ENCODE measurements at places on chromosomes 5 and 9.

- ATAC-seq = no peak
Observed at GRCh38 chr9:109010746-109011145, 2.6 kb downstream of the CTNNAL1 start.

DNA sequence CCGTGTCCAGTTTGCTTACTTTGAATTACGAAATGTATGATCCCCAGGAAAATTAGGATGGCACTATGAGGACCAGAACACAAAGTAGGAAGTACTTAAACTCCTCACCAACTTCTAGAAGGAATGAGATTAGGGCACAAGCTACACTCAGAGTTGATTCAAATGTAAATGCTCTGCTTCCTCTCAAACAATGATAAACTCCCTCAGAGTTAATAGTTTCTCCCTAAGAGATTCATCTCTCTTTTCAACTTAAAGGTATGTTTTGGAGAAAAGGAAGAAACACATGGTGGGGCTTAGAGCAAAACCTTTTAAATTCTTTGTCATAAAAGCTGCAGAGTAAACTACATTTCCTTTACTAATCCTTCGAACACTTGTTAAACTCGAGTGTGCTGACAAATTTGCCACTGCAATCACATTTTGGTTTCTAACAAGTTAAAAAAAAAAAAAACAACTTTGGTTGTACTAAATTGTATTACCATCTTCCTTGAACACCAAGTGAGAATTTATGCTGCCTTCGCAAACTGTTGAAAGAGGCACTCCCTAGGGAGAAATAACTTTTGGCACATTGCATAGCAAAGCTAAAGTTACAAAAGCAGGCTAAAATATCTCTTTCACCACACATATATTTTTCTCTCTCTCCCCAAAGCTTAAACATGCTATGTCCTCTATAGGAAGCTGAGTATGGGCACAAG, 66.6 kb downstream of the DENND1A start:
- ATAC-seq = no peak

DNA sequence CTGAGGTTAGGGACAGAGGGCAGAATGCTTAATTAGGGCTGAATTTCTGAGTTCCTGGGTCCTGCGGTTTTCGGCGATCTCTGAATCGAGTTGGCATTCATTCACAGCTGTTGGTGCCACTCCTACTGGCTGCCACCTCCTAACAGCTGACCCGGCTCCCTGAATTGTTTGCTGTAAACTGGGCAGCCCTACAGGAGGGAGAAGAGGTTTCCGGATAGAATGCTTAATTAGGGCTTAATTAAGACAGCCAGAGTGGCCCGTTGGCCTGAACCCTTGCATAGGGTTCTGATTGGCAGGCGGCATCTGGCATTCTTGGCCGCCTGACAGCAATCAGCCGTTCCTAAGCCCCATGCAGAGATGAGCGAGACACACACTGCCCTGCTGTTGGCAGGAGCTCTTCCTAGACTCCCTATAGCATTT, 25.7 kb downstream of the FRMPD1 start:
- no peak for ATAC-seq

DNA sequence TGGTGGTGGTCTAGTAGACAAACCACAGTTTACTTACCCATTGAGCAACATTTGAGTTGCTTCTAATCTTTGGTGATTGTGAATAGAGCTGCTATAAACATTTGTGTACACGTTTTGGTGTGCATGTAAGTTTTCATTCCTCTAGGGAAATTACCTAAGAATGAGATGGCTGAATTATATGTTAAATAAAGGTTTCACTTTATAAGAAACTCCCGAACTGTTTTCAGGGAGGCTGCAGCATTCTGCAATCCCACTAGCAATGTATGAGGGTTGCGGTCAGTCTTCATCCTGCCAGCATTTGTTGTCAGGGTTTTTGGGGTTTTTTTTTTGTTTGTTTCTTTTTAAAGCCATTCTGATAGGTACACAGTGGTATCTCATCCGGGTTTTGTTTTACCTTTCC, 45.7 kb upstream of the PPARGC1B start:
- ATAC-seq = no peak

DNA sequence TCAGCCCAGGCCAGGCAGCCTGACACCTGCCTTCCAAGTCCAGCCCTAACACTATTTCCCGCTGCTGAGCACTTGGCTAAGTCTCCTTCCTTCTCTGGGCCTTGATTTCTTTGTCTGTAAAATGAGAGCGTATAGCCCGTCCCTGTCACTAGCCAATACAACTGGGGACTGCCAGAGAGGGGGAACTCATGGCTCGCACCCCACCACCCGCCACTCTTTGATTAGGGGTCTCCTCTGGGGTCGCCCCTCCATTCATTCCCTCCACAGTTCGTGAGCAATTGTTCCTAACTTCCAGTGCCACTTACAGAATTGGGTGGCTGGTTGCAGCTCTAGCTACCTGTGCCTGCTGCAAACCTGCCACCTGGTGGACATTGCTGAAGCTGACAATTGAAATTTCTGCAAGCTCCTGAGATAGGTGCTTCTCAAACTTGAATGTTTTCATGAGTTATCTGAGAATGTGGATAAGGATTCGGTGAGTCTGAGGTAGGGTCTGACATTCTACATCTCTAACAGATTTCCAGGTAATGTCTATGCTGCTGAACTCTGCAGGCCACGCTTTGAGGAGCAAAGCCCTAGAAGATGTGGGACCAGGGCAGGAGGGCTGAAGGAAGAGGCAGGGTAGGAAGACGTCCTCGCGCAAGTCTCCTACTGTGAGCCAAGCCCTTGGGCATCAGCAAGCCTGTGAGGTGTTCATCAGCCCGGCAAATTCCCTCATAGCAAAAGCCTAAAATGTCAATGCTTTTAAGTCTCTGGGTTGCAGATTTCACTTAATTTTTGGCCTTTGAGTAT, 13.3 kb upstream of the RECK start:
- peak; percentile 82 for ATAC-seq

DNA sequence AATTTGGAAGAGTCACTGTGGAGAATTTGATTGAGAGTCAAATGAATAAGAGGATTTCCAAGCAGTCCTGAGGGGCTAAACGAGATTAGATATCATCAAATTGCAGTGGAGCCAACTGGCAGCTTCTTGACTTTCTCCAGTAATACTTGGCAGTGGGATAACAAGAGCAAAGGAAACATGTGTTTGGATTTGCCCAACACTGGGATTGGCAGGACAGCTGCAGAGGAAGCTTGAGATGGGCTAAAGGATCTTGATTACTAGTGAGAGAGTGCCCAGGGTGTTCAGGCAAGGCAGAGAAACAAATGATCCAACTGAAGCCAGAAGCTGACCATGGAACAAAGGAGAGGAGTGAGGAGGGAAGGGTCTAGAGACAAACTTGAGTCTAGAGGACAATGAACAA, 356.0 kb upstream of the ISL1 start:
- peak; percentile 21 for ATAC-seq

- ATAC-seq = no peak
Observed at GRCh38 chr5:113969901-113970300, 392.0 kb upstream of the KCNN2 start.

Measured in stimulated activated memory B cell treated with anti-CD40 and anti-IgM and Interleukin-4, amounts not matched to agents 10 μg/mL and 1 μg/mL and 100 μg/mL, for 72 hours (primary cell).